ENCODE measurements at places on chromosomes 3 and 15.

GRCh38 chr15:72564091-72564490 lies 90.0 kb downstream of the ARIH1 start:
- no peak for DNase-seq

DNA sequence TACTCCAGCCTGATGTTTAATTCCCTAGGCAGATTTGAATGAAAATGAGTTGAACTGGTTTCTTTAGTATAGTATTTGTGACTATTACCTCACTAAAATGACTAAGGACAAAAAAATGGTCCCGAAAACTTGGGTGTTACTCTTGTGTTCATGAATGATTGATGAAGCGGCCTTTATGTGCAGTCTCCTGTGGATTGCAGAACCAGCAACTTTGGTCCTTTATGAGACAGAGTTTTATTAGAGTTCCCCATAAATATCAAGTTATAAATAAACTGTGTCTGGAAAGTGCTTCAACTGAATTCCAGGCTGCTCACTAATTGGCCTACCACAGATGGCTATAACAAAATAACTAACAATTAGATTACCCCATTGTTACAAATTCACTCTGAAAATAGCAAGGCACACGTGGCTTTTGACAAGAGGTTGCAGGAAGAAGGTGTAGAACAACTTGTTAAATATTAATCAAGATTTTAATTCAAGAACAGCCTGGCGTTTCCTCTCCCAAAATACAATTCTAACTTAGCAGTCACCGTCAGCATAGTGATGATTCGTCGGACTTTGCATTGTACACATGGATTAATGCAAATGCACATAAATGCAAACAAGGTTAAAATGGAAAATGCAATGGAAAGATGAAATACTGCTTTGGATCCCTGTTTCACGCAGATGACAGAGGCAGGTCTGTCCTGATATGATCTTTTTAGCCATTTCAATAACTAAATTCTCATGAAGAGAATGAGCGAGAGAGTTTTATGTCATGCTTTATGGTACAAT lies 567.3 kb upstream of the ZNF717 start:
- no peak for DNase-seq

DNA sequence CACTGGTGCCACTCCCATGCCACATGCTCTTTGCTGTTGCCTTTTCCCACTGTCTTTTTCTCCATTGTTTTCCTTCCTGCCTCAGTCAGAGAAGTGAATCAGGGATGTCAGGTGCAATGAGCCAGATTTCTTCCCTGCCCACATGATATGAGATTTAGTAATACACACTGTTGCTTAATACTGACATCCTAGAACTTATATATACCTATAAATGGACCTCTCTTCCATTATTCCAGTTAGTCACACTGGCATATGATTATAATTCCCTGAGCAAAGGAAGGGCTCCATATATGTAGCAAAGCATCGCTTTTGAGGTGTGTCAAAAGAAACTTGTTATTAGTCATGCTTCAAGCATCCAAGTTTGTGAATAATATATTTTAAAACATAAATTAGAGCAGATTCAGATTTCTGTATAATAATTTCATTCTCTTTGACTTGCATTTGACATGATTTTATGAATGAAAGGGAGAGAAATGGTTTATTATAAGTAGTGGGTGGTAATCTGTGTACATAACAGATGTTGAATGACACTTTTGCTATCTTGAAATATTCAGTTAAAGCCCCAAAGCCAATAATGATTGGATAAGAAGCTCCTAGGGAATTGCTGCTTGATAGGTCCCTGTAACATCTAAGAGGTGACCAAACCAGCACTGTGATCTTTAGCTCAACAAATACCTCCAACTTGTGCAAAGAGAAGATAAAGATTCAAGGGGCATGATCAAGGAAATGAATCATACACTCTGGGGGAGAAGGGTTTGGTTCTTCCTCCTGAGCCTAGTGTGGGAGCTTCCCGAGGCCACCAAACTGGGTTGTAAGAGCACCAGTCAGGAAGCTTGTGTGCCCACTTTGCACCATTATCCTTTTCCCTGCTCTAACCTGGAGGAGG lies 48.6 kb downstream of the CHST2 start:
- no peak for DNase-seq

GRCh38 chr3:46928282-46928681 lies 48.3 kb downstream of the CCDC12 start:
- no peak for DNase-seq

GRCh38 chr3:46468753-46469600 lies 4.3 kb upstream of the LTF start:
- DNase-seq: no peak

DNA sequence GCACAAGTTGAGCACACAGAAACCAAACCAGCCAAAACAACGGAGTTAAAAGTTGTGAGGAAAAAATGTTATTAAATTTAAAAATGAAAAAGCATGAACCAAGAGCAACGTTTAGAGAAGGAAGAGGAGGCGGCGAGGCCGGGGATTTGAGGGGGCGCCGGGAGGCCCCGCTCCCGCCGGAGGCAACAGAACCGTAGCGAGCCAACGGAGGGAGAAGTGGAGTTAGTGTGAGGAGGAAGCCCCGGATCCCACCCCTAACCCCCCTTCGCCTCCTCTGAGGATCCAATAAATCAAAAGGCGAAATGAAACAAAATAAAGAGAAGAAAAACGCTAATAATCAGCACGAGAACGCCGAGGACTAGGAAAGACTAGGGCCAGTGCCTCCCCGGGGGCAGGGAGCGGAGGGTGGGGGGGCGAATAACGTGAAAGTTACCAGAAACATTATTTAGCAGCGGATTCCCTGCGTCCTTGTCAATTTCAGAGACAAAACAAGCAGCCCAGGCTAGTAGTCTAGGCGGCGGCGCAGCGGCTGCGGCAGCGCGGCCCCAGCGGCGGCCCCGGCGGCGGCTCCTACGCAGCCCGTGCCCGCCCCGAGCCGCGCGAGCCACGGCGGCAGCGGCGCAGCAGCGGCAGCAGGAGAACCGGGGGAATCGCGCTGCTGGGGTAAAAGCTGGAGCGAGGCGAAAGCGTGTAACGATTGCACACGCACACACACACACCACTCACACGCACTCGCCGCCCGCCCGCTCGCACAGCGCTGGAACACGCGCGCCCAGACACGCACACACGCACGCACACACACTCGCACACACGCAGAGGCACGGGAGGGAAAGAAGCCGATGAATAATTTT lies 1.7 kb downstream of the MEIS2 start:
- DNase-seq: no peak

GRCh38 chr15:45254405-45254804 lies 2.4 kb downstream of the SLC28A2 start:
- no peak for DNase-seq

- DNase-seq: no peak
Observed at GRCh38 chr3:29242296-29242695, 38.6 kb upstream of the RBMS3 start.

- DNase-seq: no peak
Observed at GRCh38 chr3:115139072-115139471, 8.0 kb downstream of the ZBTB20 start.

DNA sequence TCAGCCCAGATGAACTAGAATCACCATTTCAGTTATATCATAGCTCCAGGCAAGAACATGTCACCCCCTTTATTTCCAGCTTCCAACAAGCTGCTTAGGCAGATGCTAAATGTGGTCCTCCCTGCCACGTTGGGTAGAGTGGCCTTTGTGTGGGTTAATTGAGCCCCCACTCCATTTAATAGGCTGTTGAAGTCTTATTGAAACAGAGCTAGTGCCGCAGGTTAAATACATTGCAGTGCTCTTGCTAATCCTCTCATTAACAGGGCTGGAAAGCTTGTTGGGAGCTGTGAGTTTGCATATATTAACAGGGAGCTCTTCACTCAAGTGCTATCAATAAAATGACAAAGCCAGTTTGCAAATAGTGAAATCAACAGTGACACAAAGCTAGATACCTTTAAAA lies 248.4 kb upstream of the CMC1 start:
- DNase-seq: no peak

- DNase-seq: no peak
Observed at GRCh38 chr3:137121704-137122314, 164.0 kb downstream of the IL20RB start.

- DNase-seq: no peak
Observed at GRCh38 chr3:56413911-56414310, 54.4 kb downstream of the ERC2 start.

GRCh38 chr3:183180110-183180783 lies 17.7 kb upstream of the LAMP3 start:
- DNase-seq: no peak

DNA sequence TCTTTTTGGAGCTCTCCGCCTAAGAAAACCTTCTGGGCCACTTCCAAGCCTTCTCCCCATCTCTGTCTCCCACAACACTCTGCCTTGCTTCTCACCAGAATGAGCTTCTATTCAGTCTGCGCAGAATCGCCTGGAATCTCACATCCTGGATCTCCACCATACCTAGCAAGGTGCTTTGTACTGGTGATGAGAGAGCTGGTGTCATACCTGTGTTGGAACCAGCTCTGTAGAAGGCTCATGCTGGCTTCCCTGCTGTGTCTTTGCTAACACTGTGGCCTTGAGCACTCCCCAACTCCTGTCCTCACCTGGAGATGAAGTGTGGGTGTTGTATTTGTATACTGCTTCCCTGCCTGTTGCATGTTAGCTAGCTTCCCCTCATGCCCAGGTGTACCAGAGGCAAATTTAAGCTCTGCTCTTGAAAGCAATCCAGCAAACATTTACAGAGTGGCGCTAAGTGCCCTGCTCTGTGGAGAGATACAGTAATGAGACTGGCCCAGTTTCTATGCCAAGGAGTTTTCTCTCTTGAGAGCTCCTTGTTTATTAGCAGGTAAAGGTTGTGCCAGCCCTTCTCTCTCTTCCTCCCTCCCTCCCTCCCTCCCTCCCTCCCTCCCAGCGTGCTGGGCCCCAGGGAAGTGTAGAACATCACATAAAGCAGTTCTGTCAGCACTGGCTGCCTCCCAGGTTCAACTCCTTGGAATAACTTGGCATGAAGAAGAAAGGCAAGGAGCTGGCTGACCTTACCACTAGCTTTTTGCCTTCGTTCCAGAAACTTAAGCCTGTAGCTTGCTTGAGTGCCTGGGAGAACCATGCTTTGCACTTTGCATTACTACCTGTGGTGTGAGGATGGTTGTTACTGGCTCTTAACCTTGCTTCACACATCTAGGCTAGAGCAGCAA lies 54.9 kb downstream of the TRIM71 start:
- DNase-seq: no peak

- no peak for DNase-seq
Observed at GRCh38 chr3:177771780-177772179, 574.5 kb upstream of the TBL1XR1 start.

GRCh38 chr3:156525808-156526207 lies 29.1 kb downstream of the SSR3 start:
- no peak for DNase-seq

- DNase-seq: no peak
Observed at GRCh38 chr3:71281280-71281679, 302.2 kb downstream of the FOXP1 start.

DNA sequence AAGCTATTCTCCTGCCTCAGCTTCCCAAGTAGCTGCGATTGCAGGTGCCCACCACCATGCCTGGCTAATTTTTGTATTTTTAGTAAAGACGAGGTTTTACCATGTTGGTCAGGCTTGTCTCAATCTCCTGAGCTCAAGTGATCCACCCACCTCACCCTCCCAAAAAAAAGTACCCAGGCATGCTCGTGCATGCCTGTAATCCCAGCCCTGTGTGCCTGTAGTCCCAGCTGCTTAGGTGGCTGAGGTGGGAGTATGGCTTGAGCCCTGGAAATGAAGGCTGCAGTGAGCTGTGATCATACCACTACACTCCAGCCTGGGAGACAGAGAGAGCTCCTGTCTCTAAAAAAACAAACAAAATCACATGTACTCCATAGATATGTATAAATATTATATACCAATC lies 176.5 kb downstream of the SOX2 start:
- no peak for DNase-seq

DNA sequence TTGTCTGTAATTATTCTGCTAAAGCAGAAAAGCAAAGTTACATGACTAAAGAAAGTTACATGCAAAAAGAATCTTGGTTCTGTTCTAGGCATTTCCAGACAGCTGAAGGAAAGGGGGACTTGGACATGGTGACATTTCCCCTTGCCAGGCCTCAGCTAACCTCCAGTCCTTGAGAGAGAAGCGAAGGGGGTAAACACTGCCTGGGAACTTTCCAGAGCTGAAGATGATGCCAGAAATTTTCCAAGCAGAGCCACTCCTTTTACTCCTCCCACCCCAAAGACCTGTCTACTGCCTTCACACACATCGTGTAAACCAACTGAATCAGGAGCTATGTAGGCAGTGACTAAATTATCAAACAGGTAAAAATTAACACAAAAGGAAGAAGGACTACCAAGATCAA lies 5.4 kb downstream of the MEX3B start:
- no peak for DNase-seq

GRCh38 chr3:42795621-42796181 lies 8.6 kb downstream of the HIGD1A start:
- no peak for DNase-seq

GRCh38 chr3:33322412-33322811 lies 45.2 kb downstream of the FBXL2 start:
- no peak for DNase-seq

DNA sequence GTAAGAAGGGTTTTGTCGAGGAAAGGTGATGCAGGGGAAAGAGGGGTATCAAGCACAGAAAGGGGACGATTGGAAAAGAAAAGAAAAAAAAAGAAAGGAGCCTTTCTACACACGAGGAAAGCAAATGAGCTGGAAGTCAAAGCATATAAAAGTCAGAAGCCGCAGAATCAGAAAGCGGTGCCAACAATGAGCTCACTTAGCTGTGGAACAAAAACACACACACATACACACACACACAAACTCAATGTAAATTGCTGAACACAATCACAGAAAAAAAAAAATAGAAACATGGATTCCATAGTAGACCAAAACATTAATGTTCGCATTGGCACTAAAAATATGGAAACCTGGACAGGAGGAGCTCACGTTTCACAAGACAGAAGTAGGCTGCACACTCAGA lies 63.4 kb upstream of the FEZF2 start:
- DNase-seq: no peak

GRCh38 chr3:46397111-46397510 lies 9.8 kb downstream of the CCR5AS start:
- no peak for DNase-seq

DNA sequence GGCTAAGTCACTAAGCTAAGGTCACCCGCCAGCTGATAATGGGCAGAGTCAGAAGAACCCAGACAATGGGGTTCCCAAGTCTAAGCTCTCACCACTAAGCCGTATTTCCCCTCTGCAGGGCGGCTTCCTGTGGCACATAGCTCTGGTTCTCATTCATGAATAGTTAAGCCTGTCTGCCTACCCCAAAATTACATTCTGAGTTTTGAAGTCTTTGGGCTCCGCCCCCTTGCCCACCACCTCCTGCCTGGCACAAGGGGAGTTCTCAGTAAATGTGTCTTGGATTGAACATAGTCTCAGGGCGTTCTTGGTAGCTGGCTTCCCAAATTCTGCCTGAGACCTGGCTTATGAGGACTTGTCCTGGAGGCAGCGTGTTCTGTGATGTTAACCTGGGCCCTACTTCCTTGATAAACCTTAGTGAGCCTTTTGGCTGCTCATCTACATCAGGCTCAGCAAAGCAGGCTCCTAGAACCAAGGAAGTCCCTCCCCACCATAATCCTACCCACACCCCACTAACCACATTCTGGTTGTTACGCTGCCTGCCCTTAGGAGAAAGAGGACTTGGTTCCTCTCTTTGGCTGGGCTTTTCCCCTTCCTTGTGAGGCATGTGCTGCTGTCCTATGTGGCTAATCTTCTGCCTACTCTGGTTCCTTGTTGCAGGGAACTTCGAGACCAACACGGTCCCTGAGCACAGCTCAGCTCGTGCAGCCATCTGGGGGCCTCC lies 54.9 kb downstream of the STARD5 start:
- no peak for DNase-seq

Measured in T-helper 22 cell (primary cell).